ENCODE measurements at places on chromosomes 5 and 9.

DNA sequence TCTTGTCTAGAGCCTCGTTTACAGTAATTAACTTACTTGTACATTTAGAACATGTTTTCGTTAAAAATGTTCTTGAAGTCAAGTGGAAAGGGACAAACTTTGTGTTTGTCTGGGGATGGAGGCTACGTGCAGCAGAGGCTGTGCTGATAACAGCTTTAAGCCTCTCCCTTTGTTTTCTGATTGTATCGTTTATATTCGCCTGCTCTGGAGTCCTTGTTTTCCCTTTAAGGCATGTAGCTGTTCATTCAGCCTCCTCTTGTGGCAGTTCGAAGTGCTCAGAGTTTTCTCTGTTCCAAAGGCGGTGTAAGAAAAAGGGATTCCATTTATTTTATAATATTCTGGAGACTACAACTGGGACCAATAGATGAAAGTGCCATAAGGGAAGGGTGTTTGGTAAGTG lies 1.9 kb downstream of the SLC36A1 start:
- DNase-seq = no peak

DNA sequence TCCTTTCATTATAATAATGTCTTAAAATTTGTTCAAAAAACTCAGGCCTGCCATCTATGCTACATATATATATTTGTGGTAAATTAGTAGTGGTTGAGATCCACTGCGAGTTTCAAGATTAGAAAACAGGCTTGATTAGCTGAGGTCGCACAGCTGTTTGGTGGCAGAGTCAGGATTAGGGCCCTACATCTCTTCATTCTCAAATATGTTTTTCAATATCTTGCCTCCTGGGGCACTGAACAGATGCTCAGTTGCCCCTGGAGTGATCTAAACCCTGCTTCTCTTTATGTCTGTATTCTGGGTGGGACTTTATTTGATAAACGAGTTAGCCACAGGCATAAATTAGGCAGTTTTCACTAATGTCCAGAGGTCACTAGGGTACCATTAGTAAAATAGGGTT lies 27.8 kb upstream of the CEP120 start:
- no peak for DNase-seq

DNA sequence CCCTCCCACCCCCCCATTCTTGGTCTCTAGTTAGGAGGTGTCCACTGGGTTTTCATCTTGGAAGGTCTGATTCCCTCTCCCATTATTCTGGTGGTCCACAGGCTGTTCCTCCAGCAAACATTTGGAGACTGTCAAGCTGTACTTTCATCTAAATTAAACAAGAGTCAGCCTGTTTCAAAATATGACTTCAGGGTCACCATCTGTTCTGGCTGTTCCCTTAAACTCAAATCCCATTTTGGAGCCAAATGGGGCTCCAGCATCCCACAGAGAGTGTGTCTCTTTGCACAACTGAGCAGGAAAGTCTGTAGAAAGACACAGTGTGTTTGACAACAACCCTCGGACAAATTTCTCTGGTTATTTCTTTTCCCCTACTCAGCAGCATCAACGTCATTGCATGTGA lies 20.5 kb downstream of the COL15A1 start:
- no peak for DNase-seq

DNA sequence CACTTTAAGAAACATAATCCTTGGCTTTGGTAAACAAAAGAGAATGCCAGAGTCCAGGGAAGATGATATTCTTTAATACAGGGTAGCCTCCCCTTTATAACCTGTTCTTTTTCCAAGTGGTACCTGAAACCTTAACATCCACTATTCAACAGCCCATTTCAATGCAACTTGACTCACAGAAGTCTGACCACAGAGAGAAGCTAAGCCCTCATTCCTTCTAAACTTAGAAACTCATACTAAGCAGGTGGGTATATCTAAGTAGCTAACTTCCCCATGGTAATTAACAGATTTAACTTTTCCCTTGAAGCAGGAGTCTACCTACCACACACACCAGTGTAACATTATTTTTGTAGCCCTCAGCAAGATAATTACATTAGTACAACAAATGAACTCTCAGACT lies 91.9 kb downstream of the CEMIP2 start:
- DNase-seq = no peak

DNA sequence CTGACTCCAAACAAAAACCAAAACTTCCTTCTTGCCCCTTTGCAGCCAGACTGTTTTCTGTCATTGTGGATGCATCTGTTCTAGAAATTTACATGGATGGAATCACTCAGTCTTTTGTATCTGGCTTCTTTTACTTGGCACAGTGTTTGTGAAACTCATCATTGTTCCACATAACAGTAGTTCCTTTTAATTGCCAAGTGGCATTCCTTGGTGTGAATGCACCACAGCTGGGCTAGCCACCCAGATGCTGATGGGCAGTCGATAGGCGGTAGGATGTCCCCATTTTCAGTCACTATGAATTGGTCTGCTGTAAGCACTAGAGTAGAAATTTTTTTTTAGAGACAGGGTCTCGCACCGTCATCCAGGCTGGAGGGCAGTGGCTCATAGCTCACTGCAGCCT lies 6.3 kb upstream of the CLPTM1L start:
- peak; percentile 3 for DNase-seq

DNA sequence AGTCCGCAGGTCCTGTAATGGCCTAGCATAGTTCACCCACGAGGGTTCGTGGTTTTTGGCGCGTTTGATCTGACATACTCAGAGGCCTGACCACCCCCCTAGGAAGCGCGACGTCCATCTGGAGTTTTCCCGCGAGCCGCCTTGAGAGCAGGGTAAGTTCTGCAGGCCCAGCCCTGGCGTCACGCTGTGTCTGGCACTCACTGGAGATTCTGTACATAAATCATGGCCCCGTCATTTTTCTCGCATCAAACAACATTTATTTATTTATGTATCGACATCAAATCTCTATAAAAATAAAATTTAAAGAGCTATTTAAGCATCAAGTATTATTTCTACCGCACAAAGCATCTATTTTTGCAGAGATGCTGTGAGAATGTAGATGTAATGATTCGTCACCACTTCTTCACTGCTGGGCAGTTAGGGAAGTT lies 437 bp upstream of the TRIM41 start:
- DNase-seq = no peak

DNA sequence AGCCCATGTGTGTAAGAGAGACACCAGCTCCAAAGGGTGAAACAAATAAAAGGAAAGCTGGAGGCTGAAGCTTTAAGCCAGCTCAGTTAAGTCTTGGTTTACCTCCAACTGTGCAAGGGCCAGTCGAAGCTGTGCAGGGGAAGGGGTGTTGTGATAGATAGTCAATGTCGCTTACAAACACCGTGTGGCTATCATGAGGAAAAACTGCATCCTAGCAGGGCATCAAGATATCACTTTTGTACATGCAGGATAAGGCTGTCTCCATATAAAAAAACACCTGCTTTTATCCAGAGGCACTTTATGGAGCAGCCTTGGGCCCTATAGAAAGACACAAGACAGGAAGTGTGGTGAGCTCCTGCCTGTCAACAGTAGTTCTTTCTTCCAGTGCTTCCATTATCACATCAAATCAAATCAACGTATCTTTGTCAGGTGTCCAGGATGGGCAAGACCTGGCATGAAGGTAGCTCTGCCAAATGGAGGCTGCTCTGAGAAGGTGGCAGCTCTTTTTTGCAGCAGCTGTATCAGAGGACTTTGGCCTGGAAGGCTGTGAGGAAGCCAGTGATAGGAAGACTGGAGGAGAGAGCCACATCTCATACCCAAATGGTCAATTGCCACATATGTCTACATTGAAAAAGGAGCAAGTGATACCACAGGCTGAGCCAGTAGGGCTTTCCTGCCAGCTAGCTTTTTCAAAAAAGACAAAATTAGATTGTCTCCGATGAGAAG lies 29.3 kb upstream of the SELENOP start:
- no peak for DNase-seq

DNA sequence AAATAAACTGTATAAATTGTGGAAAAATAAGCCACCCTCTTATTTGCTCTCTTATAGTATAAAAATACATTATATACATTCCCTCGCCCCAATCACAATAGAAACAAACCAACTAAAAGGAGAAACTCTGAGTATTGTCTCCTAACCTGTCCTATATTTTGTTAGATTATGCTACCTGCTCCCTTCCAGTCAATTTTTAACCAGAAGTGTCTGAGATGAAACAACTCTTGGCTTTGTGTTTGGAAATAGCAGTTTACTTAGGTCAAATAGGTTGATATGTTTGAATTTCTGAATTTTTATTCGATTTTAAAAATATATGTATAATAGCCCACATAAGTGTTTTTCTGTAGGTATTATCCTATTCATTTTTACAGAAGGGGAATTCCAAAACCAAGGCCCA lies 475.0 kb upstream of the ZNF462 start:
- no peak for DNase-seq

DNA sequence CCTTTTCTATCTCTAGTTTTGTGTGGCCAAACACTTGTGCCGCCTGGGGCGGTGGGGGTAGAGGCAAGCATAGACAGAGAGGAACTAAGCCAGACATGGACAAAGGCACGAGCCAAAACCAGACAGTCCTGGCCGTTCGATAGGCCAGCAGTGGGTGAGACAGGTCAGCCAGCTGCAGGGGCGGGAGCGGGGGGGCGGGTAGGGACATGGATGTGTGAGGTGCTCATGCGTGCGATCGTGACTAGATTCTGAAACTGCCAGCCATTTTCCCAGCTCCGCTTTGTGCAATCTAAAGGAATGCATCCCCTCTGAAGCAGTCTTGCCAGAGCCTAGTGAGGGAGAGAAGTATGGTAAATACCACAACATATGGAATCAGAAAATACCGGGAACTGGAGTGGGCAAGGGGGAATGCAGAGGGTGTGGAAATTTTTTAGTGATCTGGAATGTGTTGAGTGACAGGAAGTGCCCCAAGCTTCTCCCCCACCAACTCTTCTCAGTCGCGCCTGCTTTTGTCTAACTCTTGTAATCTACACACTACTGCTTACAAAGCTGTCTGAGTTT lies 111.9 kb downstream of the NR6A1 start:
- peak; percentile 67 for DNase-seq

GRCh38 chr5:42057254-42057690 lies 132.2 kb downstream of the FBXO4 start:
- no peak for DNase-seq

DNA sequence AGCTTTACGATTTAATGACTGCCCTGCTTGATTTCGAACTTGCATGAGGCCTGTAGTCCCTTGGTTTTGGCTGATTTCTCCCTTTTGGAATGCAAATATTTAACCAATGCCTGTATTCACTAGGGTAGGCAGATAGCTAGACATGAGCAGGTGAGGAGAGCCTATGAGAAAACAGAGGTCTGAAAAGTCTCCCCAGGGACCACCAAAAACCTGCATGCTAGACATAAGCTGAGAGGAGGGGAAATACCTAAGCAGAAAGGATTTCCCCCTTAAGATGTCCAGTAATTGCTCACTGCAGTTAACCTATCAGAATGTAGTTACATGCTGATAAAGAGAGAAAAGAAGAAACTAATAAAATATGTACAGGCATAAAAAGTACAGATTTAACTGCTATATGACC lies 667.4 kb upstream of the SEMA6A start:
- DNase-seq = no peak

DNA sequence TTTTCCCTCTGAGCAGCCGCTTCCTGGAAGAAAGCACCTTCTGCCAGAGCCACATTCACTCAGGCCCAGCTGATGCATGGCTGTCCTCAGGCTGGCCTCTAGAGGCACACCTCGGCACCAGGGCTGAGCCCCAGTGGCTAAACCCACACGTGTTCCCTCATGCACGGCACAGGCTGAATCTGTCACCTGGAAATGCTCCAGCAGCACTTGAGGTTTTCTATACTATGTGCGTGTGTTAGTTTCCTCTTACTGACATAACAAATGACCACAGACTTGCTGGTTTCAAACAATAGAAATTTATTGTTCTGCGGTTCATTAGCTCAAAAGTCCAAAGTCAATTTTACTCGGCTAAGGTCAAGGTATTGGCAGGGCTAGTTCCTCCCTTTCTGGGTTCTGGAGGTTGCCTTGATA lies 141.4 kb downstream of the LRRC70 start:
- no peak for DNase-seq

GRCh38 chr5:95284572-95285408 lies at the start of gene MCTP1:
TSS of gene MCTP1 (minus strand) at chr5:95285094.
- peak; percentile 21 for DNase-seq

DNA sequence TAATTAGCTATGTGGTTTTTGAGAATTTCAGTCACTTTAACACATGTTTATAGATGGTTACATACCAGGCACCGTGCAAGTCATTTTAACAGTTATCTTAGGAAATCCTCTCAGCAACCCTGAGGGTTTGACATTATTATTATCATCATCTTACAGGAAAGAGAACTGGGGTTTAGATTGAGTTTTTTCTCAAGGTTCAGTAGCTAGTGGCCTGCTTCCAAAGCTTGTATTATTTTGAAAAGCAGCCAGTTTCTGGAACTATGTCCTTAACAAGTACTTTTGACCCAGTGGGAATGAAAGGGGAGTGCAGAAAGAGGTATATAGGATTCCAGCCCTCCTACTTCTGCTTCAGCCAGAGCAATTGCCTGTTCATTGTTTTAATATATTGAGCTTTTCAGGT lies 157.5 kb downstream of the COMMD10 start:
- no peak for DNase-seq

DNA sequence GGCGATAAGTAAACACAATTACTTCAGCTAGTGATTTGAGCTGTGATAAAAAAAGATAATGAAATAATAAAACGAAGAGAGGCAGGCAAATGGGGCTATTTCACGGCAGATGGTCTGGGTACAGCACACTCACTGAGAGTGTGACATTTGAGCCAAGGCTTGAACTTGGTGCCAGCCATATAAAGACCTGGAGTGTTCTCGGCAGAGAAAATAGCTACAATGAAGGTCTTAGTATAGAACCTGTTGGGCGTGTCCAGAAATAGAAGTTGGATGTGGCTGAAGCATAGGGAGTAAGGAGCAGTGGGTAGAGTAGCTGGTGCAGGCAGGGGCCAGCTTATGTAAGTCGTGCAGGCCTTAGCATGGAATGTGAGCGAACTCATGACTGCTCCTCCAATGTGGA lies 660.3 kb upstream of the WWC1 start:
- no peak for DNase-seq

- no peak for DNase-seq
Observed at GRCh38 chr5:151632524-151632923, 41.4 kb upstream of the FAT2 start.

DNA sequence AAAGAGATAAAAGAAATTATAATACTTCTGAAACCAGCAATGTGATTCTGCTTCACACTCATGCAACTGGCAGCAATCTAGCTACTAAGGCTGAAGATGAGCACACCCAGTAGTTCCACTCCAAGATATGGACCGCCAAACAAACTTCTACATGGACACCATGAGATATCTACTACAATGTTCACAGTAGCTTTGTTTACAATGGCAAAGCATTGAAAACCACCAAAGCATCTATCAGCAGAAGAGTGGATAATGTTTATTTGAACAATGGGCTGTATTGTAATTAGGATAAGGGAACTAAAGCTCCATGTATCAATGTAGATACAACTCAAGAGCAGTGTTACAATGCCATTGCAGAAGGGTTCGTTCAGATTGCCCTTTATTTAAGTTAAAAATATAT lies 91.2 kb upstream of the ERBIN start:
- no peak for DNase-seq

GRCh38 chr9:132144708-132145365 lies 17.0 kb upstream of the NTNG2 start:
- DNase-seq = no peak

DNA sequence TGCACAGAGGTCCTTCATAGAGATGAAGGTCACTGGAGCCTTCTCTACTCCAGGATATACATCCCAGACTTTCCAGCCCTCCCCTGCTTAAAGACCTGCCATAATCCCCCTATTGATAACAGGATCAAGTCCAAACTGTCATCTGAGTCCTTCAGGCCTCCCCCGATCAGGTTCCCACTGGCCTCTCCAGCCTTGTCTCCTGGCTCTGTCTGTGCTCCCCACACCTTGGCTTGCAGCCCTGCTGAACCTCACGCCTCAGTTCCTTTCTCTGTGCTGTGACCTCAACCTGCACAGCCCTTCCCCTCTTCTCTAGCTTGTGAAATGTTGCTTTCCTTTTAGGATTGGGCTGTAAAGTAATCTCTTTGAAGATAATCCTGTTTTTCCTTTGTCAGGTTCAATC lies 2.5 kb upstream of the HRH2 start:
- DNase-seq = no peak
